Renal cortical epithelial cell (primary cell): ENCODE measurements at places on chromosomes 7 and 10.
A peak's percentile ranks its signal among the peaks of the same experiment; 100 is the strongest.

GRCh38 chr7:66790725-66791124 lies 50.2 kb downstream of the RABGEF1 start:
- peak; percentile 17 for DNase-seq

GRCh38 chr10:33812586-33812985 lies 478.1 kb upstream of the NRP1 start:
- DNase-seq: peak; percentile 20

DNA sequence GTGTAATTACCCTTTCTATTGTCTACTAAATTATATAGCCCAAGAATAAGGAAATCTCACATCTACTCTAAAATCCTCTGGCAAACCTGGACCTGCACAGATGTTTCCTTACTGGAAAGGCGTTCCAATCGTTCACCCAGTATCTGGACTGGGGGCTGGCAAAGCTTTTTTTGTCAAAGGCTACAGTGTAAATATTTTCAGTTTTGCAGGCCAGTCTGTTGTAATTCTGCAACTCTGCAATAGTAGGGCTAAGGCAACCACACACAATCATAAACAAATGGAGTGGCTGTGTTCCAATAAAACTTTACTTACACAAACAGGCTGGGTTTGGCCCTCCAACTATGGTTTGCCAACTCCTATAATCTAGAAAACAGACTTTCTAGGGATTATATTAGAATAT lies 56.2 kb downstream of the GLI3 start:
- DNase-seq: no peak

- no peak for DNase-seq
These were observed 16.6 kb upstream of the PTN start for GRCh38 chr7:137360087-137360679.

- peak; percentile 36 for DNase-seq
These were observed 12.5 kb upstream of the EBLN1 start for GRCh38 chr10:22230158-22230833.

DNA sequence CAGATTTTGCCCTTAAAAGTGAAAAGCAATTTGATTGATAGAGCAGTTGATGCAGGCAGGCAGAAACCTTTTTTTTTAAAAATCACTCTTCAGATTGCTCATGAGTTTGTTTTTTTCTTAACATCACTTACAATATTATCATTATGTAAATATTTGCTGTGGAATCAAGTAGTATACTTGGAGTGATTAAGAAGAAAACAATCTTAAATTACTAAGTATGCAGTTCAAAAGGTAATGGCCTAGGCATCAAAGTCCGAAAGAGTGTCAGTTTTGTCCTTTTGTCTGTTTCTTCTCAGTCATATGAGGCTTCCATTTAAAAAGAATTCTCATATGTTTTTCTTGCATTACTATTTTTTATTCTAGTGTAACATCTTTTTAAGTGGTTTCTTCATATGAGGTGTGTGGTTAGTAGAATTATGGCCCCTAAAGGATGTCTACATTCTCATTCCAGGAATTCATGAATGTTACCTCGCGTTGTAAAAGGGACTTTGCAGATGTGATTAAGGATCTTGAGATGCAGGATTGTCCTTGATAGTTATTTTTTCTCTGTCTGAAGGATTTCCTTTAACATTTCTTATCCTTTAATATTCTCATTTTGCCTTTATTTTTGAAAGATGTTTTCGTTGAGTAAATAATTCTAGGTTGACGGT lies 44.0 kb downstream of the BICC1 start:
- no peak for DNase-seq

DNA sequence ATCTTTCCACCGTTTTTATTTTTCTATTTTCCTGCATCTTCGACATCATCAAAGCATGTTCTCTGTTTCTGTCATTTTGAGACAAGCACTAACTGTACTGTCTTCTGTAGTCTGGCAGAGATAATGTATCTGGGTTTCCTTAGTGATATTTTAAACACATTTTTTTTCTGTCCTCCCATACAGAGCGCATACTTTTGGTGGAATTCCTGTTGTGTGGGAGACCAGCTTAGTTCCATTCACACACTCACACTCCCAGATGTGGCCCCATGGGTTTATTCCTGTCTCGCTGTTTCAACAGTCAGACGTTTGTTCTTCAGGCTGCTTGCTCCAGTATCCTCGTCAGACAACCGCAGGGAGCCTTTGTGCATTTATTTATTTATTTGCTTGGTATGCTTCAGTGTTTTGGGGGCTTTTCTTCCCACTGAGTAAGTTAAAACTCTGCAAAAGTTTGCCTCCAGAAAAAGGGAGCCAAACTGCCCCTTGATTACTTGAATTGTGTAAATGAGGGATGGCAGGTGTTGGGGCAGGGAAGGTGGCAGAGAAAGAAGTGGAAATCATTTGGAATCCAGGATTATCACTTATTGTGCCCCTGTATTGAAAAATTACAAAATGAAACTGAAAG lies 456.8 kb upstream of the KLF6 start:
- peak; percentile 87 for DNase-seq

- no peak for DNase-seq
These were observed 339.0 kb downstream of the RNLS start for GRCh38 chr10:88243836-88244730.

GRCh38 chr10:104435822-104436221 lies 82.2 kb downstream of the CFAP58 start:
- DNase-seq: peak; percentile 2

DNA sequence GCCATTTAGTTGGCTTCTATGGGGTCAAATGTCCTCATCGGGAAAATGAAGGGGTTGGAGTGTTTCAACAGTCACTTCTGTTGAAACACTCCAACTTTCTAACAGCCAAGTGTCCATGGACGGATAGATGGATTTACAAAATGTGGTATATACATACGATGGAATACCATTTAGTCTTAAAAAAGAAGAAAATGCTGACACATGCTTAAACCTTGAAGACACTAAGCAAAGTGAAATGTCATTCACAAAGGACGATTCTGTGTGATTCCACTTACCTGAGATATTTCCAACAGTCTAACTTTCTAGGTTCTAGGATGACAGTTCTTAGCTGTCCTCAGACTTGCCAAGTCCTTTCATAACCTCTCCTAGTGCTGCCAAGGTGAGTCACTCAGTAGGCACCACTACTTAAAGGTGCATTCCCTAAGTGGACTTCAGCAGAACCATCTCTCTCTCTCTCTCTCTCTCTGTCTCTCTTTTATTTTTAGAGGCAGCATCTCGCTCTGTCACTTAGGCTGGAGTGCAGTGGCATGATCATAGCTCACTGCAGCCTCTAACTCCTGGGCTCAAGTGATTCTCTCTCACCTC lies 69.0 kb downstream of the DENND2A start:
- DNase-seq: peak; percentile 81

DNA sequence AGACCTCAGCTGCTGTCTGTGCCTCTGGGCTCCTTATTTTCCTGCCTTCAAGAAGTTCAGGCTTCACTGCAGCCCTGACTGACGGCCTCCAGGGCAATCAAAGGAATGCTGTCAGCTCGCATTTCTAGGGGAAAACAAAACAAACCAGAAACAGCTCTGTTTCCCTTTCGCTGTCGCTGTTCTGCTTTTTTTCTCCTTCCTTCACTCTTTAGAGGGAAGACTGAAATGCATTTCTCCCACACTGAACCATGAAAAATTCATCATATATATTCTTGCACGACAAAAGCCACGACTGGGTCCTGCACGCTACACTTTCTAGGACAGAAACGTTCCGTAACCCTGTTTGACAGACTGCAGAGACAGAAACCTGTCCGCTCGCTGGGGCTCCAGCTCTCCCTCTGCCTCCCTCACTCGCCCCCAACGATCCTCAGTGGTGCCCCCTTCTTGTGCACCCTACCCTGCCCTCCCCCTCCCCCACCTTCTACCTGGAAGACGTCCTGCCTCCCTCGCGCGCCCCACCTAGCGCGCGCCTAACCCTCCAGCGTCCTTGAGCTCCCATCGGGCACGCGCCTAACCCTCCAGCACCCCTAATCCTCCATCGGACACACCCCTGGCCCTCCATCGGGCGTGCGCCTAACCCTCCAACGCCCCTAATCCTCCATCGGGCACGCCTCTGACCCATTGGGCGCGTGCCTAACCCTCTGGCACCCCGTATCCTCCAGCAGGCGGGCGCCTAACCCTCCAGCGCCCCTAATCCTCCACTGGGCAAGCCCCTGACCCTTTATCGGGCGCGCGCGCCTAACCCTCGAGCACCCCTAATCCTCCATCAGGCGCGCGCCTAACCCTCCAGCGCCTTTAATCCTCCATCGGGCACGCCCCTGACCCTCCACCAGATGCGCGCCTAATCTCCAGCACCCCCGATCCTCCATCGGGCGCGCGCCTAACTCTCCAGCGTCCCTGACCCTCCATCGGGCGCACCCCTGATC lies 37.1 kb downstream of the SVOPL start:
- DNase-seq: peak; percentile 55

DNA sequence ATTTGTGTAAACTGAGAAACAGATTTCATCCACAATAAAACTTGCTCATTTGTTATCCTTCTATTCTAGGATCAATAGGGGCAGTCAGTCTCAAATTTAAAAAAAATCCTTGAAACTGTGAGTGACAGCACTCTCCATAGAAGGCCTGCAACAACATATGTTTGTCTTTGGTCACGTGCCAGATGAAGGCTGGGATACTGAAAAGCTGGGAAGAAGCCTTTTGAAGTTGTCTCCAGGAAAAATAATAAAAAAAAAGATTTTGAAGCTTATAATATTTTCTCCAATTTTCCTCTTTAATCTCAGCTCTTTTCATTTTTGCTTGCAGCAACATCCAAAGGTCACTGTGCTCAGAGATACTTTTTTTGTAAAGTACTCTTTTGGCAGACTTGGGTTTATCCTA lies 128.6 kb upstream of the SLC26A5 start:
- DNase-seq: no peak
